Uterine smooth muscle cell (primary cell): ENCODE measurements at places on chromosomes 3 and 15. TPM values are rescaled to one million over a fixed set of nuclear protein-coding genes. Genes with fewer than 3 reads are reported as not detected.

CPNE9 gene
- not detected in 2 replicates for total RNA-seq

C3orf20 gene
- total RNA-seq: not detected in 2 replicates

MRPS22 gene
- total RNA-seq: 86.2 and 126 TPM in 2 replicates

CADPS gene
- 11.9 and 32.5 TPM in 2 replicates for total RNA-seq

RHCG gene
- not detected in 2 replicates for total RNA-seq

NEDD4 gene
- 43.6 and 53.1 TPM in 2 replicates for total RNA-seq

NEK11 gene
- 4.5 and 8.6 TPM in 2 replicates for total RNA-seq

RHOV gene
- not detected in 2 replicates for total RNA-seq

PRR20G gene
- total RNA-seq: not detected in 2 replicates
